Endodermal cell (in vitro differentiated cells): ENCODE measurements at places on chromosomes 6 and 20. TPM values are rescaled to one million over a fixed set of nuclear protein-coding genes. Genes with fewer than 3 reads are reported as not detected.

GPX5 gene
- total RNA-seq = not detected in 3 replicates

CRISP3 gene
- not detected in 2 replicates for total RNA-seq

DNA sequence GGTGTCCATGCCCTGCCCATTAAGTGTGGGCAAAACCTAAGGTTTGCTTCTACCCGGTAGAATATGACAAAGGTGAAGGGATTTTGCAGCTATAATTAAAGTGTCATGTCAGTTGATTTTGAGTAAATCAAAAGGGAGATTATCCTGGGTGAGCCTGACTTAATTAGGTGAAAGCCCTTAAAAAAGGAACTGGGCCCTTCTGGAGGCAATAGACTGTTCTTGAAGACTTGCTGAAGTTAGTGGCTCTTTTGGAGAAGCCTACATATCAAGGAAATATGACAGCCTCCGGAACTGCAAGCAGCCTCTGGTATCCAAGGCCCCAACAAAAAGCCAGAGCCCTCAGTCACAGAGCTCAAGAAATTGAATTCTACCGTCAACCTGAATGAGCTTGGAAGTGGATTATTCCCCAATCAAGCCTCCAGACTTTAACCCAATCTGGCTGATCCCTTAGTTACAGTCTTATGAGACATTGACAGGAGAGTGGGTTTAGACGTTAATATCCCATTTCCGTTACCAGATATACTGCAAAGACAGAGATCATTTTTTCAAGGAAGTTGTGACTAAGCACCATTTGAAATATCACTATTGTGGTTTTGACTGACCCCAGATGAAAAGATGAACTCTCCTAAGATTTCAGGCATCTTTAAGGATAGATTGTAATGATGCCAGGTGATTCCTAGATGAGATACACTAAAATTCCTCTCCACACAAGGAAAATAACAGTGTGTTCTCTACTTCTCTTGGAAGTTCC lies 303.4 kb downstream of the PLCB1 start:
- no peak for DNase-seq

DNA sequence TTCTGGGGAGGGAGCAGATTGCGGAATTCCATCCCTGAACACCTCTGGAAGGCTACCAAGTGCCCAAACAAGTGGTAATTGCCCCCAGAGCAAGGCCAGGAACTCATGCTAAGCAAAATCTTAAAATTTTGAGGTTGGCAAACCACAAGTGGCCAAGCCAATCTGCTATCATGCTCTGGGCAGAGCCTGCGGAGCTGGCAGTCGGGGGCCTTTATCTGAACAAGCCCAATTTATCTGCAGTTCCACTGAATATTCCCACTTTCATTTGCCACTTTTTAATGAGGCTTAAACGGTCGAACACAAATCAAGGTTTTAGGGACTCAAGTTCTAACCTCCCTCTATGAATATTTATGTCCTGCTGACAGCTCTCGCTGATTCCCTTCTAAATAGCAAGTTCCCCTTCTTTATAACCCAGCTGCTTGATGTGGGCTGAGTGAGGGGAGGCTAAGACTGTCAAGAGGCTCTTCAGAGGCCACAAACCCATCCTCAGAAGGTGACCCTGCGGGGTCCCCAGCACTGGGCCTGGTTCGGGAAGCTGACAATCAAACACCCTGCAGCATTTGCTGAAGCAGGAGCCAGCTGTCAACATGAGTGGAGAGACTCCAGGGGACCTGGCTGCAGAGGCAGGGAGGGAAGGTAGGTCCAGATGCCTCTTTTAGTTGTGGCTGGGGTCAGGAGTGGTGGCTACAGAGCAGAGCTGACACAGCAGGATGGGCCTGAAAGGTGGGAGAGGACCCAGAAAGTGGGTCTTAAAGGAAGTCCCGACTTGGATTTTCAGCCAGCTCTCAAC lies 11.9 kb downstream of the CCDC167 start:
- peak; percentile 41 for DNase-seq
